Bronchial epithelial cell (primary cell): ENCODE measurements at places on chromosomes 1 and 21. TPM values are rescaled to one million over a fixed set of nuclear protein-coding genes. Genes with fewer than 3 reads are reported as not detected.

Gene PLPPR5
- not detected in 2 replicates for total RNA-seq

DNA sequence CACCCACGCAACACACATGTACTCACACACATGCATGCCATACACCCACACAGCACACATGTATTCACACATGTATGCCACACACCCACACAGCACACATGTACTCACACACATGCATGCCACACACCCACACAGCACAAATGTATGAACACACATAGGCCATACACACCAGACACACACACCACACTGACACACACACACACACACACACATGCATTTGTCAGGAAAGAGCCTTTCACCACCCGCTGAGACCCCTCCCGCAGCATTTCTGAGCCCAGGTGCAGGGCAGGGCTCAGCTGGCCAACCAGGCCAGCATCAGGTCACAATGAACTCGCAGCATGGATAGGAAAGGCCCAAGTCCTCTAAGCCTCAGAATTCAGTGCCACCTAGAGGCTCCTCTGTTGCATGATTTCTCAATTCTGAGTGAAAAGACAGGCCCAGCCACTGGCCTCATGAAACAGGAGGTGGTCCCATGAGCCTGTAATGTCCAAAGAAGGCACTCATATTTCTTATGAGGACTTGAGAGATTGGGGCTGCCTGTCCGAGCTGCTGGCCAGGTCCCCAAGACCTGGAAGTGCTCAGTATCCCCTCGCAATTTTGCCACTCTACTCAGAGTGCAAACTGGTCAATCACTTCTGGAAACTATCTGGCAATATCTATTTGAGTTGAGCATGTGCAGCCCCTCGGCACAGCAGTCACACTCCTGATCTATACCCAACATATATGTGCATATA lies 57.3 kb downstream of the PSMG1 start:
- peak; percentile 68 for DNase-seq

DNA sequence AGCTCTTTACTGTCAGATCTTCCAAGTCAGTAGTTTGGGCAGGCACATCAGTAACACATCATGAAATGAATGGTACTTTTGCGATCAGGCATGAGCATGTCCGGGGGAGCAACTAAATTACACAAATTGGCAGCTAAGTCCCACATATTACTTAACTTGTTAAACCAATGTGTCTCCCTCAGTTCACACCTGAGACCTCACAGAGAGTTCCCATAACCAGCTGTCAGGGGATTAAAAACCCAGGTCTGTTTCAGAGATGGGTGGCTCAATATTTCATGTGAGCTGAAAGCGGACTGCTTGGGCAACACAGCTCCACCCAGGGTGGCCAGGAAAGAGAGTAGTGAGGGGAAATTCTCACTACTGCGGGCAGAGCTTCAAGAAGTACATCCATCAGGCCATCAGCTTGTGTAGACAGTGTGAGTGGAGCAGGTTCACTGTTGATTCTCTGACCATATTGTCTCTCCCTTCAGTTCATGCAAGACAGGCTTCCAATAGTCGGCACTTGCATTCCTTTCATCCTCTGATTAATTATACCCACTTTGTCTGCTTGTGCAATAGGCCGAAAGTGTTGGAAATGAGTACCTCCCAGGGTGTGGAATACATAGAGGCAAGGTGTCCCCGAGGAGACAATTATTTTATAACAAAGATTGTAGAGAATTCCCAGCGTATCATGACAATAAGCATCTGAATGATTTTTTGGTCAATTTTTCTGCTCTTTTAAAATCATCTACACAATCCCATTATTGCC lies 139.9 kb downstream of the PTGER3 start:
- DNase-seq = no peak

- no peak for DNase-seq
Measured at GRCh38 chr21:43338951-43339350, 88.0 kb downstream of the SIK1 start.

DNA sequence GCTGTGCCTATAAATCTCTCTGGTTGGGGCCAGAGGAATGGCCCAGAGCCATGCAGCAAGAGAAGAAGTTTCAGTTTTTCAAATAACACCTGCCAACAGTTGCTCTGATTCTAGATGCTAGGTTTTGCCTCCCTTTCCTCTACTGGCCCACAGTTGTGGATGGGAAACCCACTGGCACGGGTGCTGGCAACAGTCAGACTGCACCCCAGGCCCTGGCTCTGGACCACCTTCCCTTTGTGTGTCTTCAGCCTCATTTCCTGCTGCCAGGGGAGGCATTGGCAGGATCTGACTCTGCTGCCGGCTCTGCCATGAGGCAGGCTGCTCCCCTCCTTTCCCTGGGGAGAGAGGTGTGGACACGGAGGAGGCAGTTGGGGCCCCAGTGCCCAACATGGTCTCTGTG lies 142.0 kb downstream of the IGSF21 start:
- DNase-seq = no peak

Gene CASQ1
- total RNA-seq = not detected in 2 replicates

Gene SPRR2A
- total RNA-seq = 1.3 and 3.8 TPM in 2 replicates

DNA sequence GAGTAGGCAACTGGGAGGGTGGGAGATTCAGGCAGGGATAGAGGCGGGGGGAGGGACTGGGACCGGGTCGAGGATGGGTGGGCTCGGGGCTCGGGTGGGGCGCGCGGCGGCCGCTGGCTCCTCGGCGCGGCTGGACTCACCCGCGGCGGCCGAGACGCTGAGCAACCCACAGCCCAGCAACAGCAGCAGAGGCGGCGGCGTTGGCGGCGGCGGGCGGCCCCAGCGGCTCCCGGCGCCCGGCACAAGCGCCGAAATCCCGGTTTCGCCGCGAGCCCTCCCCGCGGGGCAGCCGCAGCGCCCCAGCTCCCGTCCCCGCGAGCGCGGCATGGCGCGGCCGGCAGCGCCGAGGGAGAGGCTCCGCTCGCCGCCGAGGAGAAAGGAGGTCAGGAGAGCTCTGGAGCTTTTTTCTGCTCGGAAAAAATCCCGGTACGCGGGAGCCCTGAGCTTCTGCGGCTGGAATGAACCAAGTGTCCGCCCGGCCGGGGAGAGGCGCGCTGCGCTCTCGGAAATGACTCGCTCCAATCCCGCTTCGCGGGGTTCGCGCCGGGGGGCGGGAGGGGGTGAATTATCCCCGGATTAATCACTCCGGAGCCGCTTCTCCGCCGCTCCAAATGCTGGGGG lies at the start of gene CSMD2:
CSMD2 (minus strand) TSS at position 460 of the 621 bp plus-strand sequence; CDS start at position 327, 133 bp downstream.
- DNase-seq = peak; percentile 4

GRCh38 chr1:248189026-248189425 lies 8.0 kb upstream of the OR2M3 start:
- DNase-seq = no peak

GRCh38 chr1:85584923-85585322 lies 4.4 kb downstream of the CCN1 start:
- DNase-seq = peak; percentile 50

DNA sequence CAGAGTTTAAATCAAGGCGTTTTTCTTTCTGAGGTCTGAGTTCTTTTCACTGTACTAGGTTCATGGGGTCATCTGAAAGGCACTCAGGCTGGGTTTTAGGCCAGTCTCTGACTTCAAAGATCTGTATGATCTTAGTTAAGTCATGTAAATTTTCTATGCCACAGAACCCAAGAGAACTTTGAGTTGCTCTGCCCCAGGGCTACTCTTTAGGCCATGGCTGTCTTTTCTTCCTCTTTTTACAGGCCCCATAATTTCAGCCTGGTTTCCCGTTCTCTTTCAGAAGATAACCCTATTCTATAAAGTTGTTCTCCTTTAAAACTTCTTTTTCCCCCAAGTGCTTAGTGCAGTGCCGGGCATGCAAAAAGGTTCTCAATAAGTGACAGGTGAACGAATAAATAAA lies 26.1 kb downstream of the METTL13 start:
- no peak for DNase-seq

DNA sequence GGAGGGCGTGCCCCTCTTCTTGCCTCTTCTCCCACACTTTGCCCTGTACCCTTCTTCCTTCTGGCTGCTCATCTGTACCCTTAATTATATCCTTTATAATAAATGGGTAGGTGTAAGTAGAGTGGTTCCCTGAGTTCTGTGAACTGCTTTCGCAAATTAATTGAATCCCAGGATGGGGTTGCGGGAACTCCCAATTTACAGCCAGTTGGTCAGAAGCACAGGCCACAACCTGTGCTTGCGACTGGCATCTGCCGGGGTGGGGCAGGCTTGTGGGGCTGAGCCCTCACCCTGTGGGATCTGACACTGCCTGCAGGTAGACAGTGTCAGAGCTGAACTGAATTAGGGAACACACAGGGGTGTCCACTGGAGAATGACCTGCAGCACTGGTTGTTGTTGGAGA lies 244.9 kb downstream of the KCNJ6 start:
- peak; percentile 52 for DNase-seq

DNA sequence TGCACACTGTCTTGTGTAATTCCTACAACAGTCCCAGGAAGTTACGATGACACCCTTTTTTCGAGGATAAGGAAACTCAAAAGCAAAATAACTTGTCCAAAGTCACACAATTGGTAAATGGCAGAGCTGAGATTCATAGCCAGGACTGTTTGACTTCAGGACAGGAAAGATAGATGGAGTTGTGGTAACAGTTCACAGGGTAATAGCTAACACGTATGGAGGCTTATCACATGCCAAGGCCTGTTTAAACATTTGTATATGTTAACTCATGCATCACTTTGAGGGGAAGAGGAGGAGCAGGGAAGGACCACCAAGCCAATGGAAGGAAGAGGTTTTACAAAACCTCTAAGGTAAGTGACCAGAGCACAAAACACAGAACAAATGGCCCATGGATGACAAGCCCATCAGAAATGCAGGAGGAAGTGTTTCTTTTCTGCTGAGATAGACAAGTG lies 2.8 kb downstream of the DHCR24 start:
- peak; percentile 44 for DNase-seq

DNA sequence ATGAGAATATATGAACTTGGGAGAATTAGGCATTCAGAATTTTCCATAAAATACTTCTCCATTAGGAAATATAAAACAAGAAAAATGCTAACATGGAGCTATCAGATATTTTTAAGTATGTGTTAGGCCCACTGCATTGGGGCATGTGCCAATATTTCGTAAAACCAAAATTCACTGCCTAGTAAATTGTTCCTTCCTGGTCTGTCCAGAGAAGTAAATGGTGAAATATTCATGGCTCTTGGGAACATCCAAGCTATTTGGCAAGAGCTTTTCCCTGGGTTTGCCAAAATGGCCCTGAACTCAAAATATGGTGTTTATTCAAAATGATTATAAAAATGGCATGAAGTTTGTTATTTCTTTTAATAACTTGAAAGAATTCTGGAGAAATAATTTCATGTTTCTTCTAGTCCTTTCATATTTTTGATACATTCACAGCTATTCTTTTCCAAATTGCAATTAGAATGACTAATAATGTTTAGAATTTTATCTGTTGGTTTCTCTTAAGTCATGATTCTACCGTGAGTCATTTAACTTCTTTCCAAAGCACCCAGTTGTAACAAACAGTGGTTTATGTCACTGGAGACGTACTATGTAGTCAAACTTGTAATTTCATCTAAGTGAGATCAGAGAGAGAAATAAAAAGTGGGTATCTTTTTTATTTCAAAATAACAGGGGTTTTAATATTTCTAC lies 25.7 kb upstream of the SLC19A2 start:
- DNase-seq = peak; percentile 98

DNA sequence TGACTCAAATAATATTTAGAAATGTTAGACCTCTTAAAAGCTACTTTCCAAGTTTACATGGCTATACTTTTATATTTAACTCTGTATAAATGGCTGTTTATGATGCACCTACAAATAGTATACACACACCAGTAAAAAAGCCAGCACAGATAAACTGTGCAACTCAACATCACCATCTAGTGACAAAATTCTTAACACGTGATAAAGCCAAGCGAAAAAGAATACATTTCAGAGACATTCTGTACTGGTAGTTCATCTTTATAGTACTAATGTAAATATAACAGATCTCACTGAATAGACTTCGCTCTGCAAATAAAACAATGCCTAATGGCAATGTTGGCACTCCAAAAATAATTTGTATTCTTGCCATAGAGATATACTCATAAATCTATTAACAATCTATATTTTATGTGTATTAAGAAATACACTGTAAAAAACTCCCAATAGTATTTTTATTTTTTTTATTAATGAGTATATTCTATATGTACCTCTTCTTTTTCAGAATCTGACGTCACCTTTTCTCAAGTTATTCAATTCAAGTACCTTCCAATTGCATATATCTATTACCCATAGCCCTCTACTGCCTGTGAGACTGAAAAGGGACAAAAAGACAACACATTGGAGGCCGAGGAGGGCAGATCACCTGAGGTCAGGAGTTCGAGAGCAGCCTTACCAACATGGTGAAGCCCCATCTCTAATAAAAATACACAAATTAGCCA lies 100.2 kb downstream of the DPYD start:
- peak; percentile 43 for DNase-seq

GRCh38 chr1:18341291-18342069 lies 139.2 kb upstream of the KLHDC7A start:
- DNase-seq = no peak

- no peak for DNase-seq
Measured at GRCh38 chr21:15408089-15408488, 321.7 kb upstream of the USP25 start.

Gene OR10J1
- not detected in 2 replicates for total RNA-seq

- no peak for DNase-seq
Measured at GRCh38 chr1:234559152-234559901, 50.7 kb downstream of the IRF2BP2 start.

DNA sequence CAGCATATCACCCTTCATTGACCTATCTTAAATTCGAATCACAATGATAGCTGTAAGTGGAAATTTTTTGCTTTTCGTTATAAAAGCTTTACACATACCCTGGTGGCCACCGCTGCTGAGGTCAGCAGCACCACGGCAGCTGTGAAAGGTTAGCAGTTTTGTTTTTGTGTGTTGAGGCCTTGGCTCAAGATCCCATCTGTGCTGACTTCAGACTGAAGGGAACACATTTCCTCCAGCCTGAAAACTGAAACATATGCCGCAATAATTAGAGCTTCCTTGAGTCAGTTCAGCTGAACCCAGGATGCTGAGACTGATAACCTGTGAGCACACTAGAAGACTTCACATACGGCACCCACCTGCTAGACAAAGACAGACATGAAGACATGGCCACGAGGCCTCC lies 103.0 kb downstream of the SMYD3 start:
- DNase-seq = no peak

DNA sequence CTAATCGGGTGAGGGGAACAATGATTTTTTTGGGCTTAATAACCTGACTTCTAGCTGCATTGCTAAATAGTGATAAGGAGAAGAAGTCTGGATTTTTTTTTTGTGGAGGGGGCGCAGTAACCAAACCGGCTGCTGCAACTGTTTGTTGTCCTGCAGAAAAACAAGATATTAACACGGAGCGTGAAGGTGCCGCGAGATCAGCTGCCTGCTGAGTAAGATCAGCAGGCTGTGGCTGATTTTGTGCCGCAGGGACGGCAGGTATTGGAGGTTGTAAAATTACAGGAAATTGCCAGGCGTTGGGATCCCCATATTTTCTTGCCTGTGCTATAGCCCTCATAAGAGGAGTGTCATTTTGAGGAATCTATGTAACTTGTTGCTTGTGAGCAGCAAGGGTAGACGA lies 8.7 kb upstream of the LRRC47 start:
- DNase-seq = no peak

Gene RBM11
- 0.26 and 0.51 TPM in 2 replicates for total RNA-seq
